ENCODE measurements at places on chromosomes 5 and 9. TPM values are rescaled to one million over a fixed set of nuclear protein-coding genes. Genes with fewer than 3 reads are reported as not detected.
A peak's percentile ranks its signal among the peaks of the same experiment; 100 is the strongest.

GRCh38 chr5:38048400-38048799 is 208.6 kb upstream of the GDNF start:
- DNase-seq: no peak

GRCh38 chr9:438066-438465 is 223.4 kb downstream of the DOCK8 start:
- DNase-seq: no peak

DNA sequence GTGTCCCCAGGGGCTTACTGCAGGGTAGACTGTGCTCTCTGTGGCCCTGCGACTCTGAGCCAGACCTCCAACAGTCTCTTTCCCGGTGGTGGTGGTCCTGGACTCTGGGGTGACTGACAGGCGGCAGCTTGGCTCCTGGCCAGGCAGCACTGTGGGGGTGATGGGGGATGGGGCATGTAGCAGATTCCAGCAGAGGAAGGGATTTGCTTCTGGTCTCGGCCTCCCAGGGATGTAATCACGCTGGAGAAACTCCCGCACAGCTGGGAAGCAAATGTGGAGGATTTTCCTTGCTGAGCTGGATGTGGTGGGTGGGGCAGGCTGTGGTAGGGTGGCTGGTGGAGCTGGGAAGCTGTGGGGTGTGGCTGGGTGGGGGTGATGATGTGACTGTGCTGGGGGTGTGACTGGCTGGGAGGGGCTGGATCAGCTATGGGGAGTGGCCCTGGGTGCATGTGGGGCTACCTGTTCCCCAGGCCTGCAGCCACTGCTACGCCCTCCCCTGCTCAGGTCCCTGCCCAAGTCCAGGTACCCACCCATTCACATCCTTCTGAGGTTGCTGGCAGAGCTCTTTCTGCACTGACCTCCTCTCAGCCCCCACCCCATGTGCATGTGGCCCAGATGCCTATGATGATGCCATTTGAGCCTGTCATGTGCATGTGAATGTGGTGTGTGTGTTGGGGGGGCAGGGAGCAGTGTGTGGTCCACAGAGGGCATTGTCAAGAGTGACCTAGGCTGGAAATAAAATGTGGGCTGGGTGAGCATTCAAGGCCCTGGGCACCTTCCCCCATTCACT is 3.8 kb downstream of the NDST1 start:
- peak; percentile 64 for DNase-seq

GRCh38 chr9:127746959-127747569 is 12.0 kb upstream of the TOR2A start:
- DNase-seq: no peak

Gene PRUNE2
- 1.3 TPM for total RNA-seq

DNA sequence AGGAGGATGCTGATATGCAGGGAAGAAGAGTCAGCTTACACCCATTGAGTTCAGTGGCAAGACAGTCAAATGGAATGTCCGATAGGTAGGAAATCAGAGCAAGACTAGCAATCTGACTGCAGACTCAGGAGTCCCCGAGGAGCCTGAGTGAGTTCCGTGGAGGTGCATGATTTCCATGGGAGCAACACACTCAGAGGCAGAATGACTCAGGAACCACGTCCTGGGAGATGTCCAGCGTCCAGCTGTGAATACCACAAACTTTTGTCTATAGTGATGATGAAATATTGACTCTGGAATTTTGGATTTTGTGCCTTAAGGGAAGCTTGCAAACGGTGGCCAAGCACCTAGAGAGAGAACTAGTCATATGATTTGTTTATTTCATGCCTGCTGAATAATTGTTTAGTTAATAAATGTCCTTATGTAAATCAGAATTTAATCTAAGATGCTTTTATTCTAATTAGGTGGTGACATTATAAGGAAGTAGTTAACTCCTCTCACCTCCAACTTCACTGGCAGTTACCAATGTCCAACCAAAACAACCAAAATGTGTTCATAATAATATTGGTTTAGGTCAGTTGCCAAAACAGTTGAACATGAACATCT is 100.4 kb downstream of the PDE4D start:
- peak; percentile 45 for DNase-seq

DNA sequence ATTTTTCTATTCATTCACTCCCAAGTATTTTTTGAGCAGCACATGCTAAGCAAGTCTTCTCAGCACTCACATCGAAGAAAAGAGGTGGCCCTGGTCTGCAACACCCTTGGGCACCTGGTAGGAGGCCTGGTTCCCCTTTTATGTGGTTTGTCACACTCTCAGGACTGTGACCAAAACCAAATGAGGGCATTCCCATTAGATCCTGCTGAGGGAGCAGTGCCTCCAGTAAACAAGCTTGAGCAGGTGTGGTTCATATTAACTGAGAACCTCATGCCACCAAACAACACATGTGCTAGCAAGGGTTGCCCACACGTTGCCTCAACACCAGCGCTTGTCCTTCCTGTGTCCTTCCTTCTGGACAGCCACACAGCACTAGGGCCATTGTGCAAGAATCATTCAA is 26.9 kb upstream of the SYK start:
- DNase-seq: no peak

DNA sequence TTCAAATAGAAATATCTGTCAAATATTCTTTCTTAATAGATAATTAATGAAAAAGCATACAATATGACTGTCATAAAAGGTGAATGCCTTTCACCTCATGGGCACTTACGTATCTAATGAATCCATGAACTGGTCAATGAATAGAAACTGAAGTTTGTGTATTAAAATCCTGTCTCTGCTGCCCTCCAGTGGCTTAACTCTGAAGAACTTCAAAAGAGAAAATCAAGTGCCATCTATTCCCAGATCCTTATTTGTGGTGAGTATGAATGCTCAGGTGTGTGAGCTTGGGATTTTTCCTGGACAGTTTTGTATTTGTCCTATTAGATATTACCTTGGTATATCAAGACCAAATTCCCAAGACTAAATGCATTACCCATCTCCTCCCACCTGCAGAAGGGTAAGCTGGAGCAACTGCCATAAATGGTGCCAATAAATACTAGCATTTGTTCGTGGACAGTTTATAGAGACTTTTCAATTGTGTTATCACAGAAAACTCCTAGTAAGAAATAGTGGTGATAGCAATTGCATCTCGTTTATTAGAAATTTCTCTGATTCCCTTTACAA is 44.0 kb upstream of the SVEP1 start:
- no peak for DNase-seq

Gene SMARCA2
- 101 TPM for total RNA-seq

- DNase-seq: no peak
Measured at GRCh38 chr5:2519153-2519552, 232.3 kb downstream of the IRX2 start.

DNA sequence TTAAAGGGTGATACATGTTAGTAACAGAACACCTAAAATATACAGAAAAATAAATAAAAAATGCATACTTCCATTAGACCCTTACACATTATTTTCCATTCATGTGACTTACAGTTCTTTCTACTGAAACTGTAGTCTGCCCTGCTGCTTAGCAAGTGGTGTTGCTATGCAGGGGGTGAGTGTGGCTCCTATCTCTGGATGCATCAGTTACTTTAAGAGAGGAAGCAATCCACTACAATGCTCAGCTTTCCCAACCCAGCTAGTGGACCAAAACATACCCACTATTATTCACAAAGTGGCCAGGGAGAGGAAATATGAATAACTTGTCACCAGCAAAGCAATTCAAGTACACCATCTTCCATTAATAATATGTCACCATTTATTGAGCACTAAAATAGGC is 121.8 kb downstream of the DOCK2 start:
- no peak for DNase-seq

Gene PCDHGB1
- total RNA-seq: 7.8 TPM

GRCh38 chr9:113927277-113927676 is 51.2 kb downstream of the ZNF618 start:
- no peak for DNase-seq

Gene SPATA31A5
- not detected for total RNA-seq

DNA sequence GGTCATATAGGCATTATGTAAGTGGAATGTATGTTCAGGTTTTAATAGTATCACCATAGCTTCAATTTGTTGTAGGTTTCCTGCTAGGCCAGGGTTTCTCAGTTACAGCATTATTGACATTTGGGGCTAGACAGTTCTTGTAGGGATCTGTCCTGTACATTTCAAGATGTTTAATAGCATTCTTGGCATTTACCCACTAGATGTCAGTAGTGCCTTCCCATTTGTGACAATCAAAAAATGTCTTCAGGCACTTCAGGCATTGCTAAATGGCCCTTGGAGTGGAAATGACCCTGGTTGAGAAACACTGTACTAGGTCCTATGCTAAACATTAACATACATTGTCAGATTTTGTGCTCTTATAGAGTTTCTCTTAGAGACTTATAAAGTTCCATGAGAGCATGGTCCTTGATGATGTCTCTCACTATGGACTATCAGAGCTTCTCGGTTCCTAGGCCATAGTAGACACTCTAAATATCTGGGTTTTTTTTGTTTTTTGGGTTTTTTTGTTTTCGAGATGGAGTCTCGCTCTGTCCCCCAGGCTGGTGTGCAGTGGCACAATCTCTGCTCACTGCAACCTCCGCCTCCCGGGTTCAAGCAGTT is 1.4 kb downstream of the KIF20A start:
- DNase-seq: no peak

DNA sequence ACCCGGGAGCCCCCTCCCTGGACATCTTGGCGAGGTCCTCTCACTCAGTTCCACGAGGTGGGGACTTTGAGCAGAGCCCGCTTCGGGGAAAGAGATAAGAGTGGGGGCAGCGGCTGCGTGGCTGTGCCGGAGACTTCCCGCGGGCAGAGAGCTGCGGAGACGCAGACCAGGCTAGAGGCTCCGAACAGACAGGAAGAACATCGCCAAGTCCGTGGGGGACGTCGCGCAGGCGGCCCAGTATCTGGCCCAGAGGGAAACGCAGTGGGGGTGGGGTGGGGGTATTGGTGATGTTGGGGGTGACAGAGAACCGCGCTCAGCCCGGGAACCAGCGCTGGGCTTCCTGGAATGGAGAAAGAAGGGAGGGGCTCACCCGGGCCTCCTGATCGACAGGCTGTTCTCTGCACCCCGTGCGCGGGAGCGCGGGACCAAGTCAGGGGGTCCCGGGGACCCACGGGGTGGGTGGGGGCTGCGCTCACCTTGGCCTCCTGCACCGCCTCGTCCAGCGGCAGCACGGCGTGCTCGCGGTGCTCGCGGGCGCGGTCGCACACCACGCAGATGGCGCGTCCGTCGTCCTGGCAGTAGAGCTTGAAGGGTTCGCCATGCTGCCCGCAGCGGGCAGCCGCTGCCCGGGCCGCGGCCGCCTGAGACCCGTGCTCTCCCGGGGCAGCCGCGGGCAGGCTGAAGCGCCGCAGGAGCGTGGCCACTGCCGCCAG is 727 bp downstream of the TRIM7 start:
- peak; percentile 58 for DNase-seq

DNA sequence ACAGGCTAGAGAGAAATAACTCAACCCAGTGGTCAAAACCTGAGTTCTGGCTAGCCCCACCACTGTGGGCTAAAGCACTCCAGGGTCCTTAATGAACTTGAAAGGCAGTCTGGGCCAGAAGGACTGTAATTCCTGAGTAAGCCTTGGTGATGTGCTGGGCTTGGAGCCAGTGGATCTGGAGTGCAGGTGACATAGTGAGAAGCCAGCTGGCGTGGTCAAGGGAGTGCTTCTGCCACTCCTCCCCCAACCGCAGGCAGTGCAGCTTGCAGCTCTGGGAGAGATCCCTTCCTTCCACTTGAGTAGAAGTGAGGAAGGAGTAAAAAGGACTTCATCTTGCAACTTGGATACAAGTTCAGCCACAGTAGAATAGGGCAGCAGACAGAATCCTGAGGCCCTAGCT is 424.0 kb downstream of the CDH18 start:
- DNase-seq: no peak

Gene IRF1
- total RNA-seq: 12.5 TPM

DNA sequence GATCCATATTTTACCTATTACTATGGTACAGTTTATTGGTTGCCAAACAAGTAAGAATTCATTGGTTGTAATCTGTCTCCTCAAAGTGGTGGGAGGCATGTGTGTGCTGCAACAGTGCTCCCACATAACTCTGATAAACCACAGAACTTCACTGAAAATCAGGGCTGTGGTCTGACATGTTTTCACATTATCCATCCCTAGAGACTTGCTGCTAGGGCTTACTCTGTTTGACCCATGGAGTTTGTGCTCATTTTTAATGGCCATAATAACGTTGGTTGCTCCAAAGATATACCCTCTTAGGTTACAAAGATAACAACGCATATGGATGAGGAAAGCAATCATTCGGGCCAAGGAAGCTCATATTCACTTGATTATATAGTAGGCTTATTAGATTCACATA is 37.0 kb downstream of the HACD4 start:
- no peak for DNase-seq

Gene ZSWIM6
- 6.6 TPM for total RNA-seq

DNA sequence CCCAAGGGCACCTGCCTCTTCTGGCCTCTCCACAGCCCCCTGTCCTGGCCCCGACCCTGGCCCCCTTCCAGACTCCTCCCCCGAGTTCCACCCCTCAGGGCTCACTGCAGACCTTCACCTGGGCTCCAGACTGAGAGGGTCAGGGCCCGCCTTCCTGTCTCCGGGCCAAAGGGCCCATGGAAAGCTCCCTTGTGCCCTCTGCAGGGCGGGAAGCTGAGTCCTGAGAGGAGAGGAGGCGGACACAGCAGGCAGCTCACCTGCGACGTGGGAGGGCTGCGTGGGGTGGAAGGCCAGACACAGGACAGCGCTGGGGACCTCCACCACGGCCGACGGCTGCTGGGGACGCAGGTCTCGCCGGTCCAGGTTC is 20.6 kb downstream of the DYNC2I2 start:
- DNase-seq: peak; percentile 82

Gene CYSRT1
- not detected for total RNA-seq

DNA sequence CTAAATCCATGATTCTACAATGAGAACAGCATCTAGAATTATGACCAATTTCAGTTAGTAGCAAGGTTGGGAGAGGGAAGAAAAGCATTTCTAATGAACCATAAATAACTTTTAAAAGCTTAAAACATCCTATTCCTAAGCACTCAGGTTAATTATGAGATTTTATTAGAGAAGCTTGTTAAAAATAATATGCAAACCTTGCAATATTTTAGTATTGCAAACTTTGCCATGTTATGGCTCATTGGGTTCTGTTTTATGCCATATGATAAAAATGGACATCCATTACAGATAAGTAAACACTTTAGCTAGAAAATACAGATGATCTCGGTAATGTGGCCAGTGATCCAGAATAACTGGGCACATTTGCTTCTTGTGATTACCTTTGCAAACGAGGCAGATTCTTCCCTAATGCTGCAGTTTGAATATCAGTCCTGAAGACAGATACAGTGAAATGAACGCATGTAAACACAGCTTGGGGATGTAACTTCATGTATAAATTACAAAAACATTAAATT is 447.0 kb downstream of the PLK2 start:
- no peak for DNase-seq

GRCh38 chr9:91426123-91426745 is 2.6 kb upstream of the NFIL3 start:
- no peak for DNase-seq

Gene CTNND2
- total RNA-seq: 1.7 TPM

DNA sequence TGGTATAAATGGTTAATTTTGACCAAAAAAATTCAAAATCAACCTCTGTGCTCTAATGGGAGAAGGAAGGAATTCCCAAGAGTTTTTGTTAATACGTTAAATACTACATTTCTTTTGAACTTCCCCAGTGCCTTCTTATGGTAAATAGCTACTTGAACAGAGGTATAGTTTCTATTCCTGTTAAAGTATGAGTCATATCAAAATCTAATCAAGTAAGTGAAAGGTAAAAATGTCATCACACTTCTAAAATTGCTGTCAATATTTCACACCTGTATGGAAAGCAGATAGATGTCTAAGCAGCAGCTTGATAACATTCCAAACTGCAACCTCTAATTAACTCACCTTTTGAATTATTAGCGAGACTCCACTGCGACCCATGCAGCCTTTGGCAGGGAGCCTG is 214.1 kb upstream of the MEF2C start:
- no peak for DNase-seq
